ENCODE measurements at places on chromosomes 1 and 21.

DNA sequence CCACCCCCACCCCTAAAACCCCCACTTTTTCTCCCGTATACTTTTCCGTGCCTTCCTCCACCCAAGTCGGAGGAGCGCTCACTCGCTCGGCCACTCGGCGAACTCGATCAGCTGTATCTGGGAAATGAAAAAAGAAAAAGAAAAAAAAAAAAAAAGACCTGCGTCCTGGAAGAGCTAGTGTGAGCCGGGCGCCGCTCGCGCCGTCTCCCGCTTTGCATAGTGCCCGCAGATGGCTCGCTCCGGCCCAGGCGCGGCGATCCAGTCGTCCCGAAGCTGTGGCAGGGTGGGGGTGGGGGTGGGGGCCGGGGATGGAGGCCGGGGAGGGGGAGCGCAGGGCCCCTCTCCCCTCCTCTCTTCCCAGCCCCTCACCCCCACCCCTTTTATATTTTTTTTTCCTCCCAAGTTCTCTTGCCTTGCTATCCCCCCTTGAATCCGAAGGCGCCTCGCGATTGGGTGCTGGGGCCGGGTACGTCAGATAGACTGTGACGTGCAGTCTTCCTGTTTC lies 299 bp upstream of the PROX1 start:
- no peak for DNase-seq

DNA sequence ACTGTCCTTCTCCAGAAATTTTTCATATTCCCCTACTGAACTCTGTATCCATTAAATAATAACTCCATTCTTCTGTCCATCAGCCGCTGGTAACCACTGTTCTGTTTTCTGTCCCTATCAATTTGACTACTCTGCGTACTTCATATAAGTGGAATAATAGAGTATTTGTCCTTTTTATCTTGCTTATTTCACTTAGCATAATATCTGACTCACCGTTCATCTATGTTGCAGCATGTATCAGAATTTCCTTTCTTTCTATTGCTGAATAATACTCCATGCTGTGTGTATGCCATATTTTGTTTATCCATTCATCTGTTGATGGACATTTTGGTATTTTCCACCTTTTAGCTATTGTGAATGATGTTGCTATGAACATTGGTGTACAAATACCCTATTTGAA lies 71.9 kb downstream of the CEP350 start:
- no peak for DNase-seq

DNA sequence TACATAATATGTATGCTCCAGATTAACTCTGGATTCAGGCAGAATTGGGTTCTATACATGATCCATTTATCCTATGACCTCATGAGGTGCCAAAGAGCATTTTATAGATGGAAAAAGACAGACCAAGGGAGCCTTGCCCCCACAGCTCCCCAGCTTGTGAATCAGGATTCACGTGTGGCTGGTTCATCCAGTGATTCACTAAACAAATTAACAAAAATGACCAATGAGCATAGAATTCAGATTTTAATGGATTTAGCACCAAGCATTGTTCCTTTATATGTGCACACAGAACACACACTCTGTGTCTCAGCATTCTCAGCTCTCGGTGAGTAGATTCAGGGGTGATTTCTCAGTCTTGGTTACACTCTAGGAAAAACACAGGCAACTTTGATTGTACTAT lies 51.7 kb upstream of the BARHL2 start:
- DNase-seq: no peak

GRCh38 chr1:113835686-113836290 lies 23.5 kb upstream of the RSBN1 start:
- no peak for DNase-seq

DNA sequence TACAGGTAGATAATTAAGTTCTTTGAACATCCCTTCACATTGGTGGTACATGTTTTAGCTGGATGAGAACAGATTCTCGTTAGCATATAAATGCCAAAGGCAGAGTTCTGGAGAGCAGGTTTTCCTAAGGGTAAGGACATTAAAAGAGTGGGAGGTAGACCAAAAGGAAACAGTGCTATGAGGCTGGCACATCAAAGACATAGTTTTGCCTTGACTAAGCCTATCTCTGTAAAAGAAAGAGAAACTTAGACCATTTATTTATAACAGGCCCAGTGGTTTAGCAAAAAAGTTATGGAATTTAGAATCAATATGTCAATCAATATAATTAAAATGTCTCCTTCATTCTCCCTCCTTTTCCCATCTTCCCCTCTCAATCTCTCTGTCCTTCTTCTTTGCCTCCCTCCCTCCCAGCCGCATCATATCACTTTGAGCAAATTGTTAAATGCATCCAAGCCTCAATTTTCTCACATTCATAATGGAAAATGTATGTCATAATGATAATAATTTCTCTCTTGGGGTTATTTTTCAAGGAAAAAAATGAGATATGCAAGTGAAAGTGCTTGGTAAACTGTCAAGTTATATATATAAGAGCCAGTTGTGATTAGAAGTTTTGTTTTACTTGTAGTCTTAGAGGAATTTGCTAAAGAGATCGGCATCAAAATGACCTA lies 209.9 kb upstream of the SGIP1 start:
- DNase-seq: no peak

Data from activated B cell treated with CpG ODN at 0.5 μM for 24 hours (primary cell).